ENCODE measurements at places on chromosomes 5 and 9. TPM values are rescaled to one million over a fixed set of nuclear protein-coding genes. Genes with fewer than 3 reads are reported as not detected.

DNA sequence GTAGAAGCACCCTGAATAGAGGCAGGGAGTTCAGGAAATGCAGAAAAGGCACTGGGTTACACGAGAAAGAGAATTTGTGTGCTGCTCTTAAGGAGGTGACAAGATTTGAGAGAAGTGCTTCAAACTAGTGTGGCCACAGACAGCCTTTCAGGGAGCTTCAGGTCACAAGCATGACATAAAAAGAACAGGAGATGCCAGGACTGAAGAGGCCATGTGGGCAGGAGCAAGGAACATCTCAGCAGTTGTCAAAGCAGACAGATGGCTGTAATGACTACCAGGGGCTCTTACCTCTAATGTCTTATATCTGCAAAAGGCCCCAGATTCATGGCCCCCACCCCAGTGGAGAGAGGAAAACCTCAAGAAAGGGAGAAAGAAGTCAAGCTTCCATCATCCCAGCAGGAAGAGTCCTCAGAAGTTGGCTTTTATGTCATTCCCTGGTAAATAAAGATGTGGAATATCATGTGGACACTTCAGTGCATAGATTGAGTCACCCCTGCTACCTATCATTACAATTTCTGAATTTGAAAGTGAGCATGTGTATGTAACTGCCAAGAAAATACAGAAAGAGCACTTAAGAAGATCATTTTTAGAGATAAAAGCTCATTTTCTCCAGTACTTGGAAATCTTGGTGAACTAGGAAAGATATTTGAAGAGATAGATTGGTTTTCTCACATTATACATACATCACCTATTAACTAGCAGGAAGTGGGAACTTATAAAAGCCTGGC is 214.4 kb upstream of the RORB start:
- no peak for DNase-seq

DNA sequence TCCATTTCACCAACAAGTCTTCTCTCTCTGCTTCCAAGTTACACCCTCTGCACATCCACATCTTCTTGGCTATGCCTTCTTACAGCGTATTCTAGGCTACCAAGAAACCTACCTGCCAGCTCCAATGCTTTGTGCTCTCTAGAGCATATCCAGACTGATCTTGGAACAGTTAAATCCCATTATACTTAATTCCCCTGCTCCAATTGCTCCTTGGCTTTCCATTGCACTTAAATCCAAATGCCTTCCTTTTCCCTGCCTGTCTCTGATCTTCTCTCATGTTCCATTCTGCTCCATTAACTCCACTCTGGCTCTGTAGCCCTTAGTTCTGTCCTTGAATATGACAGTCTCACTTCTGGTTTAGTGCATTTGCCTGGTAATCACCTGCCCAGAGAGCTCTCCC is 322.4 kb downstream of the LRRC70 start:
- DNase-seq, result no peak

DNA sequence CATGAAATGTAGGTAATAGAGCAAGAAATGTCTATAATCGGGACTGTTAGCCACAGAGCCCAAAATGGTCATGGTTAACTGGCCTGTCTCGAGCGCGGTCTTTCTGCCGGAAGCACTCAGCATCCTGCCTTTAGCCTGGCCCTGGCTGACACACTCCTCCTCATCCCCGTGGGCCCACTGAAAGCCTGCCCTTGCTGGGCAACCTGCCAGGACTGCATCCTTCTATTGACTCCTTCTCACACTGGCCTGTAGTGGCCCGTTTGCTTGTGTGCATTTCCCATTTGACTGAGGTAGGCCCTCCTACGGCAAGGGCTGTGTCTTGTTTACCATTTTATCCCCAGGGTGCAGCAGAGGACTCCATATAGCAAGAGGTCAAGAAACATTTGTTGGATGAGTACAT is 215.7 kb downstream of the ATPSCKMT start:
- DNase-seq, result peak; percentile 51

- no peak for DNase-seq
These were observed 13.8 kb downstream of the DNAH5 start for GRCh38 chr5:13930541-13931171.

DNA sequence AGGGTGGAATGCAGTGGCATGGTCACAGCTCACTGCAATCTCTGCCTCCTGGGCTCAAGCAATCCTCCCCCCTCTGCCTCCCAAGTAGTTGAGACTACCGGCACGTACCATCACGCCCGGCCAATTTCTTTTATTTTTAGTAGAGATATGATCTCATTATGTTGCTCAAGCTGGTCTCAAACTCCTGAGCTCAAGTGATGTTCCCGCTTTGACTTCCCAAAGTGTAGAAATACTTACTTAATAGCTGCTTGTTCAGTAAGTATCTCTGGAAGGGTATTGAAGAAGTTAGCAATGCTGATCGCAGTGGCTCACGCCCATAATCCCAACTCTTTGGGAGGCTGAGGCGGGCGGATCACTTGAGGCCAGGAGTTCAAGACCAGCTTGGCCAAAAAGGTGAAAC is 35.7 kb upstream of the PLIN2 start:
- DNase-seq, result no peak

DNA sequence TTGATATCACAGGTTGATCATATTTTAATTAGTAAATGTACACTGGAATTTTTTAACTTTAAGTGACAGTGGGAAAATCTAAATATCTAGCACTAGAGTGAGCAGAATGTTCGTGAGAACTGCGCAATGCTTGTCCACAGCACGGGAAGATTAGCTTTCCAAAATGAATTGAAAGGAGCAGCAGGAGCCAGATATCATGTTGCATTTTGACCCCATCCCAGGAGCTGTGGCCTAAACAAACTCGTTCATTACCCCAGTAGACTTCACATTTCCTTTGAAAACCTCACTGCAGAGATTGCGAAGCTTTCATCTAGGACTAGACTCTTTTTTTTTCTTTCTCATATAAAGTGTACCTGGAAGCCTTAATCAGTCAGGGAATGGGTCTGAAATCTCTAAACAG is 525.8 kb downstream of the CTNND2 start:
- peak; percentile 29 for DNase-seq

IPO11 gene
- 38.4 TPM for total RNA-seq

CDC26 gene
- 76.2 TPM for total RNA-seq

BTNL8 gene
- not detected for total RNA-seq

COL27A1 gene
- total RNA-seq, result 13.0 TPM

All from SJCRH30 (cell line).